ENCODE measurements at places on chromosomes 11 and 22.

DNA sequence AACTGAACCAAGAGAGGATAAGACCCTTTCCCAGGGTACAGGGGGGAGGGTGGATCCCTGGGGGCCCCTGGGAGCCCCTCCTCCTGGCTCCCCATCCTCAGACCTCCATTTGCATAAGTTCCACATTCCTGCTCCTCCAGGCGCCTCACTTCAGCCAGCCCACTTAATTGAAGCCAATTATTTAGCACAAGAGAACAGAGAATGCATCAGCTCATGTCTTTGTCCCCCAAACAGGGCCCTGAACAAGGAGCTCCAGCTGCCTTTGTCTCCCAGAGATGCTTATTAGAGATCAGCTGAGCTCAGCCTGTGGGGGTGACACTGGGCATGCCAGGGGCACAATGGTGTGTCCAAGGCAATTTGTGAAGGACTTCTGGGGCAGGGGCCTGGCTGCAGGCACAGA is 89.9 kb upstream of the PRDM11 start:
- DNase-seq = peak; percentile 66

DNA sequence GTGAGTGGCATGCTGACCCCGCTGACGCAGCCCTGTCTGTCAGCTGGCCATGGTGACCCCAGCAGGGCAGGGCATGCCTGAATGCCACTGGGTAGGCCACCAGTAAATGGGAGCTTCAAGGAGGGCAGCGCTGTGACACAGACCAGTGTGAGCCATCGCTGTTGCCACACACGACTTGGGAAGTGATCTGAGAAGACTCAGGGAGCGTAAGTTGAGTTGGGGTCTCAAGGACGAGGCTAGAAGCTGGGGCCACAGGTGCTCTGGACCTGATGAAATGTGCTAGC is 28.2 kb downstream of the MPPED1 start:
- DNase-seq = no peak

GRCh38 chr11:58509748-58510147 is 1.8 kb upstream of the OR5B21 start:
- DNase-seq = no peak

GRCh38 chr11:33500332-33500731 is 200.3 kb downstream of the C11orf91 start:
- no peak for DNase-seq

DNA sequence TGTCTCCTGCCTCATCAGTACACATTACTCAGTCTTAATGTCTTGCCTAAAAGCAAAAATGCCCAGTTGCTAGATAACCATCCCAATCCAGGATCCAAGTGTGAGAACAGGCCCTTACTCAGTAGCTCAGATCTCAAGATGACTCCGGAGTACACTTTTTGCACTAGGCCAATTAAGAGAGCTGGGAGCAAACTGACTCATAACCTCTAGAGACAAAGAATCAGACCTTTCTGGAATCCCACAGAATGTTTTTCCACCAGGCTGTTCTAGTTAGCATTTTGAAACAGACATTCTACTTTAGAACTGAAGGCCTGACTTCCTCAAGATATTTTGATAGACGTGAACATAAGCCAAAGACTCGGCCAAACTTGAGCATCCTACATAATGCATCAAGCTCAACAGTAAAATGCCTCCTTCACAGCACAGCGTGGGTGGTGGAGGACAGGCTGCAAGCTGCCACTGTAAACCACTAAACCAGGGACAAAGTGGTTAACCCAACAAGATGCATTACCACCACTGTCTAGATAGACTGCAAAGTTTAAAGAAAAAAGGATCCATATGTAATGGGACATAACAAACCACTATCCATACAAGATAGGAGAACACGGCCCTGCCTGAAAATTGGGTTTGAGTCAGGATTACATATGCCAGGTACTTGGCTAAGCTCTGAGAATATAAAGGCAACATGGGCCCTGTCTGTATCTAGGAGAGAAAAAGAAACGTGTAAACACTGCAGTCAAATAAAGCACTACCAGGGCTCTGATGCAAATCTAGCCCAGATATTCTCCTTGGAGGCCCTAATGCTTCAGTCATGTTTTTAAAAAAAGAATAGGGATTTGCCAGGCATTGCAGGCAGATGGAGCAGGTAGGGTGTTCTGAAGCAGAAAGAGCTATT is 48.3 kb downstream of the MYH9 start:
- no peak for DNase-seq

- no peak for DNase-seq
Observed at GRCh38 chr11:61587541-61587941, 6.7 kb upstream of the SYT7 start.

GRCh38 chr11:8913961-8914660 is 3.1 kb downstream of the AKIP1 start:
- DNase-seq = no peak

DNA sequence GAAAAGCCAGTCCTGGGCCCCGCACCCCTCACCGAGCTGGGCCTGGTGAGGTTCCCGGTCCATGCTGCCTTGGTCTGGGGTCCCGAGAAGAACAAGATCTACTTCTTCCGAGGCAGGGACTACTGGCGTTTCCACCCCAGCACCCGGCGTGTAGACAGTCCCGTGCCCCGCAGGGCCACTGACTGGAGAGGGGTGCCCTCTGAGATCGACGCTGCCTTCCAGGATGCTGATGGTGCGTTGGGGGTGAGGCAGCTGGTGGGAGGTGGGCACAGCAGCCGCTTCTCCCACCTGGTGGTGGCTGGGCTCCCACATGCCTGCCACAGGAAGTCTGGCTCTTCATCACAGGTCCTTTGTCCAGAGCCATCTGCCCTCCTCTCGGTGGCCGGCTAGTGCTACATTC is 4.5 kb upstream of the SMARCB1 start:
- DNase-seq = no peak

DNA sequence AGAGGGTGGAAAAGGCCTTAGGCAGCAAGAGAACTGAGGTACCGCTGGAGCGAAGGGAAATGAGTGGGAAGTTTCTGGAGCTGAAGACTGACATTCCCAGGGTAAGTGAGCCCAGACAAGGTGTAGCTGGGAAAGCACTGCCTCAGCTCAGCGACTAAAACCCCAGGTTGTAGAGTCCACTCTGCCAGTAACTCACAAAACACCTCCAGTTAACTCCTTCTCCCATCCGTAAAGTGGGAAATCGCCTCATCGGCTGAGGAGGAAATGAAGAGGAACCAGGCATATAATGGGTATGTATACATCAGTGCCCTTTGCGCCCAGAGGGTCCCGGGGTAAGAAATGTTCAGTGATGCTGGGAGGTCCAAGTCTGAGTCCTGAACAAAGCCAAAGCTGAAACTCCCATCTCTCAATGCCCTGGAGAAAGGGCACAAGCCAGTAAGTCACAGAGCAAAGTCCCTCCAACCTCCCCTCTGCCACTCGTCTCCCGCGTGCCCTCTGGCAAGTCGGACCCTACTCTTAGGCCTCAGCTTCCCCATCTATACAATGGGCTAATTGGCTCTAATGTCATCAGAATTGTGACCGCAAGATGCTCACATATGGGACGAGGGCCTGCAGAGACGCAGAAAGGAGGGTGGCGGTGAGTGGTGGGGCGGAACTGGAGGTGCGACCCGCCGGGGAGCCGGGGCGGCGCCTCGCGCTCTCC is 588 bp downstream of the VPS37C start:
- DNase-seq = no peak

- no peak for DNase-seq
Observed at GRCh38 chr22:25144522-25144921, 55.1 kb upstream of the CRYBB3 start.

DNA sequence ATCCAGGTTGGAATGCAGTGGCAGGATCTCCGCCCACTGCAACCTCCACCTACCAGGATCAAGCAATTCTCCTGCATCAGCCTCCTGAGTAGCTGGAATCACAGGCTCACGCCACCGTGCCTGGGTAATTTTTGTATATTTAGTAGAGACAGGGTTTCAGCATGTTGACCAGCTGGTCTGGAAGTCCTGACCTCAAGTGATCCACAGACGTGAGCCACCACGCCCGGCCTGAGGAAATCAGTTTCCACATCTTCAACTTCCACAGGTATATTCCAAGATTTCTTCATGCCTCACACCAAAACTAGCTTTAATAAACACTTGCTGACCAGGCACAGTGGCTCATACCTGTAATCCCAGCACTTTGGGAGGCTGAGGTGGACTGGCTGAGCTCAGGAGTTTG is 7.6 kb downstream of the HARBI1 start:
- no peak for DNase-seq

- no peak for DNase-seq
Observed at GRCh38 chr11:64844330-64845128, at the start of gene CDC42BPG. CDC42BPG (minus strand) TSS chr11:64844653; CDS start chr11:64844569, 84 bp downstream.

- DNase-seq = no peak
Observed at GRCh38 chr11:32781721-32782120, 12.7 kb downstream of the CCDC73 start.

DNA sequence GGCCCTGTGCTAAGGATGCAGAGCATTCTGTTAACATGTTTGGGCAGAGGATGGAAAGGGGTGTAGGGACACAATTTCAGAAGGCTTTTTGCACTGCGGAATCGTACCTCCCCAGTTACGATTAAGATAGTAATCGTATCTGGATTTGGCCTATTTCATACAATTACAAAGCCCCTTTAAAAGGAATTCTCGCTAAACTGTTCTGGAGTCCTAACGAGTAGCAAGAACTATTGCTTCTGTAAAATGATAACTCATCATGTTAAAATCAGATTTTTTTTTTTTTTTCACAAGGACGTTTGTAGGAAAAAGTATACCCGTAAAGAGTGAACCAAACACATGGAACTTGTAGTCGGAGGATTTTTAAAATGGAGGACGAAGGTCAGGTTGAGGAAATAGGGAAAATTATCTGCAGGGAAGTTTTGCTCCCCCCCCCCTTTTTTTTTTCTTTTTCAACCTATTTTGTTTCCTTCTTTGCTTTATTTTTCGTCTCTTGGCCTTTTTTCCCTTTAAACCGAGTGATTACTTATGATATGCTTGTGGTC is 934 bp downstream of the HSD17B12 start:
- no peak for DNase-seq

DNA sequence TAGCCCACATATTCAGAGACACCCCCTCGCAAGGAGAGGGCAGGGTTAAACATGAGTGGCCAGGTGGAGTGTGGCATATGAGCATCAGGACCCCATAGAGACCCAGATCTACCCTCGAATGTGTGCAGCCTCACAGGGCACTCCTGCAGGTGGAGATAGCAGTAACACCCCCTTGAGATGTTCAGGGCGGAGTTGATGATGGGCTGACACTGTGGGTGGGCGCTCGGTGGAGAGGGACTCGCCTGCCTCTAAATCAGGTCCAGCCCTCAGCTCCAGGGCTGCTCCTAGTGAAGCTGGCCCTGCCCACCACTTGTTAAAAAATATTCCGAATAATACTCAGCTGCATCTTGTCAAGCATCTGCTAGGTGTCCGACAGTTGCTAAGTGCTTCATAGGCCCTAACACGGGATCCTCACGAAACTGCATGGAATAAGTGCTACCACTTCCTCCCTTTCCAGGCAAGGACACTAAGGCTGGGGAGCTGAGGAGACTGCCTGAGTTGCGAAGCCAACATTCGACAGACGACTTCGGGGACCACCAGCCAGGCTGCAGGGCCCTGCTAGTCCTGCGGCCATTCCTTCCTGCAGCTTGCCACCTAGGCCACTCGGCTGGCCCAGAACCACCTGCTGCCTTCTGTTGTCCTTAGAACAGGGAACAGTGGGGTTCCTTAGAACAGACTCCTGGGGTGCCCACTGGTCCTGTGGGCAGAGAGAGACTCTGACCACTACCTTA is 74.0 kb upstream of the WNT11 start:
- DNase-seq = no peak

DNA sequence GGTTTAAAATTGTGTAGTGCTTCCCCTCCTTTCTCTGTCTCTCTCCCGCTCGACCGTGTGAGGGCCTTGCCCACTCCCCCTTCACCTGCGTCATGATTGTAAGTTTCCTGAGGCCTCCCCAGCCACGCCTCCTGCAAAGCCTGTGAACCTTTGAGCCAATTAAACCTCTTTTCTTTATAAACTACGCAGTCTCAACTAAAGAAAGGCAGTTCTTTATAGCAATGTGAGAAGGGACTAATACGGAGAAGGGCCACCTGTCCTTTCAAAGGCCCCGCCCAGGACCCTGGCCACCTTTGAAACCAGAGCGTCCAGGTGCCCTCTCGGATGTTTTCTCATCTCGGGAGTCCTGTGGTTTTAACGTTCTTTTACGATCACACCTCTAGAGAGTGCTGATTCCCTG is 741.5 kb downstream of the BRD1 start:
- DNase-seq = no peak

DNA sequence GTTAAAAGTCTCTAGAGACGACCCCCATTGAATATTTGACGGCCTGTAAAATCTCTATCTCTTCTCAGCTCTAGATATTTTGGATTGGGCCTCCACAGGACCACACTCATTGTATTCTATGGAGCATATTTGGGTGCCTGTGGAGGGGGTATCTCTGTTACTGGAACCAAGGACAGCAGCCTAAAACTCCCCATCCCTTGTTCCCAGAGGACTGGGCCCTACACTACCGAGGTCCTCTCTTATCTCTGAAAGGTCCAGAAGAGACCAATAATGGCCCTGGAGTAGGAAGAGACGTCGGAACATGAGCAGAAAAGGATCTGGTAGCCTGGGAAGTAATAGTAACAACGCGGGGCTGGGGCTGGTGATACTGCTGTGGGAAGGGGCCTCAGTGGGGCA is 542 bp downstream of the HPS4 start:
- no peak for DNase-seq

DNA sequence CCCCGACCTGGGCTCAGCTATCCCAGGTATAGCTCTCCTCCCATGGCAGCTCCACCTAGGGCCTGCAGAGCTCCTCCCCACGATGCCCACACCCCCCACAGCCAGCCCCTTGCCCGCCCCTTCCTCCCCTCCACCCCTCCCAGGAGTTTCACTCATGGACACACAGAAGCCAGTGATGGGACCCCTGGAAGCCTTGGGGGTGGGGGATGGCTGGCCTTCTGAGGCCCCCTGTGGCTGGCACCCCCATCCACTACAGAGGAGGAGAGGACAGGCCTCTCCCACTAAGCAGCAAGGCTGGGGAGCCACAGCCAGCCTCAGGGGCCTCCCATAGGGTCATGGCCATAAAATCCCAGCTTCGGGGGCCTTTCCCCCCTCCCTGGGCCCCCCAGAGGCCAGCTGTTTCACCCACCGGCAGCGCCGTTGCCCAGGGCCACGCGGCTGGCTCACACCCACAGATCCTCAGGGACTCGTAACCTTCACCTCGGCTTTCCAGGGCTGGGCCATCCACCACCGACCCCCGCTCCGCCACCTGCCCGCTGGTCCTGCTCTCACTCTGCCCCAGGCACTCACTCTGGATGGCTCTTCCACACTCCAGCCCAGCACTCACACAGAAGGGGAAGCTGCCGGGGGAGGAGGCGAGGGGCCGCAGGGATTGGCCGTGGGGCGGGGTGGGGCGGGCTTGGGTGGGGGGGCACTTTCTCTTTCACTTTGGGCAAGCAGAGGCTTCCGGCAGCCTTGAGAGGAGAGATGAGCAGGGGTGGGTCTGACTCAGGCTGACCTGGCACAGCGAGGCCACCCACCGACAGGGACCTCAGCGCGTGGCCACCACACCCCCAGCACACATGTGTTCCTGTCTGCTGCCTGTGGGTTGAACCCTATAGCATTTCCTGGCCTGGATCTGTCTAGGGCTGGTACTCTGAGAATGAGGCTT is 2.2 kb downstream of the SLC25A22 start:
- no peak for DNase-seq

- no peak for DNase-seq
Observed at GRCh38 chr11:18715476-18715875, 10.5 kb downstream of the IGSF22 start.
